ENCODE measurements at places on chromosomes 11 and 22. TPM values are rescaled to one million over a fixed set of nuclear protein-coding genes. Genes with fewer than 3 reads are reported as not detected.

Gene UBQLNL
- 1.9 TPM for total RNA-seq

Gene FAM83F
- 0.63 TPM for total RNA-seq

Gene OR4D5
- total RNA-seq = not detected

Gene CST6
- total RNA-seq = not detected

Gene MOGAT2
- total RNA-seq = not detected

Gene RNF121
- total RNA-seq = 31.0 TPM

Gene TUB
- 90.8 TPM for total RNA-seq

Gene FAM180B
- total RNA-seq = not detected

Gene FUT4
- total RNA-seq = 9.7 TPM

Gene SPDYC
- not detected for total RNA-seq

Gene ACRV1
- 0.31 TPM for total RNA-seq

Gene KDM4D
- total RNA-seq = 0.94 TPM

Gene GSTT2B
- 1.9 TPM for total RNA-seq

Gene PNPLA5
- total RNA-seq = not detected

Gene HTR3A
- 0.63 TPM for total RNA-seq

Gene BBOX1
- 3.1 TPM for total RNA-seq

Gene OR56A1
- 0.31 TPM for total RNA-seq

Gene FOLR2
- total RNA-seq = 4.1 TPM

Gene P4HA3
- total RNA-seq = not detected

Gene SLC5A12
- not detected for total RNA-seq

Gene APOBEC3H
- total RNA-seq = not detected

Gene MS4A7
- total RNA-seq = 1.9 TPM

Gene TEX54
- not detected for total RNA-seq

Gene OR9I1
- not detected for total RNA-seq

Gene PGM2L1
- 133 TPM for total RNA-seq

Gene MICAL3
- 117 TPM for total RNA-seq

Gene MIF
- total RNA-seq = 82.9 TPM

Gene PLA2G3
- total RNA-seq = not detected

Gene KCNQ1
- total RNA-seq = not detected

Gene KLHDC7B
- not detected for total RNA-seq

Data from parietal lobe (tissue), 2 donors.